ENCODE measurements at places on chromosomes 7 and 10.

DNA sequence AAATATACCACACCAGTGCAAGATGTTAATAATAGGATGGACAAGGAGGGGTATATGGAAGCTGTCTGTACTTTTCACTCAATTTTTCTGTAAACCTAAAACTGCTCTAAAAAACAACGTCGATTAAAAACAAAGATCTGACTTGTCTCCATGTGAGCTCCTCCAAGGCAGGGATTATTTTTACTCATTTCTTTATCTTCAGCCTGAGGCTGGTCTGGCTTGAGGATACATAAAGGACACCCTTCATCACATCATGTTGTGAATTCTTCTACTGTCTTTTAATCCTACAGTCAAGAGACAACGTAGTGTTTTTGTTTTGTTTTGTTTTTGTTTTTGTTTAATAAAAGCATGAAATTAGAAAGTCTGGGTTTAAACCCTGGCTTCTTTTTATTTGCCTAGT is 486.9 kb downstream of the PLXNA4 start:
- no peak for DNase-seq

DNA sequence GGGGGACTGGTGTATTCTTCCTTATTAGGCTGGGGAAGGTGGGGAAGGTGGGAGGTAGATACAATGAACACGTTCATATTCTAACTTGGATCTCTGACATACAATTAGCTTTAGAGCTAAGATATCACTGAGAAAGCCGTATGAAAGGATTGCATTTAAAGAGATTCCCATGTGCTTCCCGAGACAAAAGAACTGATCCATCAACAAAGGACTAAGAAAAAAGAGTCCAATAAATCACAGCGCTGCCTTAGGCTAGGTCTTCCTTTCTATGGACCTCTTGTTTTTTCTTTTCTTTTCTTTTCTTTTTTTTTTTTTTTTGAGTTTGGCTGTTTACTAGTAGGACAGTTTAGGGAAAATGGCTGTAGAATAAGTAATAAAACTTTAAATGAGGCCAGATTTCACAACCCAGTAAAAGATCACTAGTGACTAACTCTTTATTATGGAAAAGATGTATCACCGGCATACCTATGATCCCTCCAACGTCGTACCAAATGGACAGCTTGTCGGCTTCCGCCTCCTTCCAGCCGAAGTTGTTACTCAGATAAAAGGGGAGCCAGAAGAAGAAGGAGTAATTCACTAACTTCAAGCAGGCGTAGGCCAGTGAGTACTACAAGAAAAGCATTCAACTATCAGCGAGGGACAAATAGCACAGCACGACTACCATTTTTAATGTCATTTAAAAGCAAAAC is 50.0 kb downstream of the SLC37A3 start:
- DNase-seq: no peak

DNA sequence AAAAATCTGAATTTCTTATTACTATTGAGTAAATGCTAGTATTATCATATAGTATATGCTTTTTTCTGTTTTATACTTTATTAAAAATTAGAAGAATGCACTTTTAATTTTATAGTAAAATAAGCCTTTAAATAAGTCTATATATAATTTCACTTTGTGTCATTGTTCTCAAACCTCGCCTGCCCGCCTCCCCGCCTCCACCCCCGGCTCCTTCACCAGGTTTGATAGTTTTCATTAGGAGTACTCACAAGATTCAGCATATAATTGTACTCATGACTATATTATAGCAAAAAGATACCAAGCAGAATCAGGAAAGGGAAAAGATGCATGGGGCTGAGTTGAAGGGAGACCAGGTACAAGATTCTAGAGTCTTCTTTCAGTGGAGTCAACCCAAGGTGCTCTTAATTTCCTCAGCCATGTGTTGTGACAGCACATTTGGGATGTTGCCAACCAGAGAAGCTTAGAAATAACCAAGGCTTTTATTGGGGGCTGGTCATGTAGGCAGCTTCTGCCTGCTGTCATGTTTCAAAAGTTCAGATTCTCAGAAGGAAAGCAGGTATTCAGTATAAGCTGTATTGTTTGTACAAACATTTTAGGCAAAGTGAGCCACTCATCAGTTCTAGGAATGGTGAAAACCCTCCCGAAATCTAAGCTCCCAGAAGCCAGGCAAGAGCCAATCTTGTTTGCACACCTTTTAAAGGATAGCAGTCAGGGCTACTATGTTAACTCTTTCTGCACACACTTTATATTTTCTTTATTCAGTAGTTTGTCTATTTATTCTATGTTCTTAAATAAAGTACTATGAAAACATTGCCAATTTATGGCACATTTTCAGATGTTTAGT is 12.3 kb downstream of the NHLRC2 start:
- DNase-seq: no peak

DNA sequence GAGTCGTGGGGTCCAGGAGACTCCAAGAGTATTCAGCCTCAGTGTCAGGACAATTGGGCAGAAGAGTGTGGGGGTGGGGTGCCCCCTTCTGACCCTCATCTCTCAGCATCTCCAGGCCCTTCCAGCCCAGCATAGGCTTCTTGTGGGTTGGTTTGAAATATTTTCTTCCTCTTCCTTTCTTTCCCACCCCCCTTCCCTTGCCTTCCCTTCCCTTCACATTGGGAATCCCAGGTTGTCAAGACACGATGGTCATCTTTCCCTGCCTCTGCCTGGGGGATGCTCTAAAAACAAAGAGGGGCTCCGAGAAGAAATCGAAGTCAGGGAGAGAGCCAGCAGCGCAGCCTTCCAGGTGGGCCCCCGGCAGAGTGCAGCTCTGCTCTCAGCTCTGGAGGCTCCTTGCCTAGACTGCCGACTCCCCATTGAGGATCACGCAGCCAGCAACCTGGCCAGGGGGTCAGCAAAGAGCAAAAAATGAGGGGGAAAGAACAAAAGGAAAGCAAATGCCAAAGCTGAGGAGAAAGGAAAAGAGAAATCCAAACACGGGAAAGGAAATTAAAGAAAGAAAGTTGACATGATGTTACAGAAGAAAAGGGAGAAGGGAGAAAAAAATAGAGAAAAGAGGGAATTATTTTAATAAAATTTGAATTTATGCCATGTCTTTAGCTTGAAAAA is 1.5 kb downstream of the PAX2 start:
- no peak for DNase-seq

DNA sequence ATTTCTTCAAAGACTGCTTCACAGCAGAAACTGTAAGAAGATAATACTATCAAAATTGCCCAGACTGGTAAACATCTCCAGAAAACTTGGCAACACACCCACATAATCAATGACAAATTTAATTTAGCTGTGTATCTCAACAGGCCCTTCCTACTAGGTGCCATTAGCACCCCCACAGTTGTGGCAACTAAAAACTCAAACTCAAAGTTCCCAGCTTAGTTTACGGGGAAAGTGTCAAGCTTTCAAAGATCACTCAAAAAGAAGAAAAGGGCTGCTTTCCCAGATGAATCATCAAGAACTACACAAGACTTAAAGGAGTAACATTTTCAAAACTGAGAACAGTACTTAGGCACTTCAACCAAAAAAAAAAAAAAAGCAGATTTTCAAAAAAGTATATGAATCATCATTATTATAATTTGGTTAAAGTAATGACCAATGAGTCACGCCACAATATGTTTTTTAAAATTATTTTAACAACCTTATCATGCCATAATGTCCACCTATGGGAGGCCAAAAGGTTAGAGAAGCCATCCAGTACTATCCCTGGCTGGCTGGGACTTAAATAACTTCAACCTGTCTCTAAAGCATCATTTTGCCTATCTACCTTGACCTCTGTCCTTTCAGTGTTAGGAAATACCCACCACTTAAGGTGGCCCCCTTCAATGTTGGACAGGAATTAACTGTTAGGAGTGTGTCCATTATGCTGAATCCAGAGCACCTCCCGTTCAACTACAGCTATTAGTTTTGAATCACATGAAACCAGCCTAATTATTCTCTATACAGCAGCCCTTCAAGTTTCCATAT is 90.8 kb downstream of the ZFAND4 start:
- no peak for DNase-seq

- DNase-seq: no peak
Observed at GRCh38 chr10:70518695-70519094, 40.1 kb downstream of the PALD1 start.

- no peak for DNase-seq
Observed at GRCh38 chr7:155104913-155105312, 34.8 kb downstream of the HTR5A start.

DNA sequence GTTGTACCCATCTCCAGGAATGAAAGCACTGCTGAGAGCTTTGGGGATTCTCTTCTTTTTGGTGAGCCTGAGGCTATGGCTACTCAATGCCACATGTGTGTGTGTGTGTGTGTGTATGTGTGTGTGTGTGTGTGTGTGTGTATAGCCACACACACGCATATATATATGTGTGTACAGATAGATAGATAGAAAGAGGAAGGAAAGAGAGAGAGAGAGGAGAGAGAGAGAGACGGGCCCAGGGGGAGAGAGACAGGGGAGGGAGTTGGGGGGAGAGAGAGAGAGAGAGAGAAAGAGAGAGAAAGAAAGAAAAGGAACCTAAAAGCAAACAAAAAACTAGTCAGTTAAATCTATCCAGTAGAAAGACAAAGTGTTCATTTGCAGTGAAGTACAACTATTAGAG is 8.3 kb downstream of the SLC13A4 start:
- no peak for DNase-seq

DNA sequence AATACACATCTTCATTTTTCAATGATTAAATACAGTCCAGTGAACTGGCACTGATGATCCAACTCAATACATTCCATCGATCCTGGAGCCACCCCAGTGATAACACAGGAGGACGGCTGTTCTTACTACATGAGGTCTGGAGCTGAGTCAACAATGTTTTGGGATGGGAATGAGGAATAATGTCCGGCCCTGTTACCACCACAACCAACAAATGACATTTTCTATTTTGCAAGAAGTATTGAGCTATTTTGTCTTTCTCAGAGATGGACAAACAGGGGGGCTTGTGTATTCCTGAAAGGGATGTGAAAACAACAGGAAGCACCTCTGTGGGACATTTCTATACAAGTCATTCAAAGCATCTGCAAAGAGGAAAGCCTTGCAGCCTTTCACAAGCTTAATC is 249.2 kb downstream of the PARD3 start:
- DNase-seq: no peak

GRCh38 chr7:157612664-157613561 is 276.1 kb downstream of the DNAJB6 start:
- DNase-seq: peak; percentile 56

- no peak for DNase-seq
Observed at GRCh38 chr10:68559841-68560185, 324 bp upstream of the TET1 start.

GRCh38 chr10:44417761-44418160 is 32.9 kb upstream of the CXCL12 start:
- DNase-seq: no peak

DNA sequence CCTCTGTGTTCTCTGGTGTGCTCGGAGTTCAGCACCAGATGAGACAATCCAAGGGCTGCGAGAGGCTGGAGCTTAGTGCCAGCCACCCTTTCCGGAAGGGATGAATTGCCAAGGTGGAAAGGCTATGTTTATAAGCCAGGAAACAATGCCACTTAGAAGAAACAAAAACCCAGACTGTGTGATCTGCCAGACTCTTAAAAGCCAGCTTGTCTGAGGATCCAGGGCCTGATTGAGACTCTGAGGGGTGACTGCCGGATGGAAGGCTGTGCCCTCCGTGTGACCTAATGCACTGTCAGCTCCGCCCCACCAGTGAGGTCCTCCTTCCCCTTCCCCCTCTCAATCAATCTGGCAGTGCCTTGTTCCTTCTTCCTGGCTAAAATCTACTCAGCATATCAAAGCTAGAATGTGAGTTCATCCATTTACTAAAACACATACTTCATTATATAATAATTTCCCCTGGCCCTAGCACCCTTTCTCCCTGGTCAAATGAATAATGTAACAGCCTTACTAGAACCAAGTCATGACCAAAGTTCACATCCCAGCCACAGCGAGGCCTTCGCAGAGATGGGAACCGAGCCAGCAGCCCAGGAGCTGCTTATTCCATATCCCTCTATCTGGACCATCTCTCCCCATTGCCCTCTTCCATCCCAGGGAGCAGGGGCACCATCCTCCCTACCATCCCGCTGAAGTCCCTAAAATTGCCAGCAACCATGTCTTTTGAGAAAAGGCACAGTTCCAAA is 25.5 kb downstream of the FAM107B start:
- DNase-seq: no peak

DNA sequence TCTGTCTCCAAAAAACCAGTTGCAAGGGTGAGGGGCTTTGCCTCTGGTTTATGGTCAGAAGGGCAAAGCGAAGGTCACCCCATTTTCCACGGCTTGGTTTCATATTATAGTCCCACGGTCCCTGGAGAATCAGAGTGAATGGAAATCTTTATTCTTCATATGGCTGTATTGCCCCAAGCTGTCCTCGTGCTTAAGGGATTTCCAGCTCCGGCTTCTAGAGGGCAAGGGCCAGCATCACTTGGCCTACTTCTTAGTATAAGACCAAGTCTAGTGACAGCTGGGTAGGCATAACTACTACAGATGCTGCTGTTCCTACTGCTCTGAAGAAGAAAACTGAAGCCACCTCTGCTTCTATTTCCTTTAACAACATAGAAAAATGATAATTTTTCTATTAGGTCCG is 63.2 kb downstream of the PARP12 start:
- no peak for DNase-seq

GRCh38 chr10:103692436-103692951 is 162.9 kb downstream of the SH3PXD2A start:
- DNase-seq: no peak

- no peak for DNase-seq
Observed at GRCh38 chr10:129741978-129742741, 221.9 kb downstream of the EBF3 start.

GRCh38 chr10:96833220-96834001 is 1.3 kb downstream of the LCOR start:
- DNase-seq: no peak

DNA sequence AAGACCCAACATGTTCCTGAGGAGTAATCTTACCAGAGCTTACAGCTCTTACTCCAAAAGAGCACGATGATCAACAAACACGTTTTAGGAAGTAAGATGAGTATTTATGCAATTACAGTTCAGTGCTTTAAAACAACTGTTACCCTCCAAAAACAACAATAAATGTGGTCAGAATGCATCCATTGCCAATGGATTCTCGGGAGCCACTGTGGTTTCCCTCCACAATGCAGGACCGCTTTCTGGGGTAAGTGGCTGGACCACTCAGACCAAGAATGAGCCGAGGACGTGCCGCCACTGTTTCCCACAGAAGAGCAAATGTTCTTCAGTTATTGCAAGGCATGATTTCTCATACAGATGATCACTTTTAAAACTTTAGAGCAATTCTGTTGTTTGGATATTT is 232.3 kb upstream of the MKLN1 start:
- DNase-seq: no peak

- no peak for DNase-seq
Observed at GRCh38 chr7:47402941-47403866, 178.7 kb downstream of the TNS3 start.

GRCh38 chr7:148385009-148385682 is 205.4 kb upstream of the C7orf33 start:
- DNase-seq: no peak

GRCh38 chr7:29281782-29282541 is 87.4 kb downstream of the CHN2 start:
- DNase-seq: no peak

GRCh38 chr10:8981277-8981676 is 926.8 kb downstream of the GATA3 start:
- DNase-seq: no peak

All from activated T-helper 1 cell treated with anti-CD3 and anti-CD28 coated beads, Interleukin-2, amount 50 U/mL, for 16 hours (primary cell).